ENCODE measurements at places on chromosomes 3 and 15.

GRCh38 chr15:99404454-99404853 lies 153.2 kb downstream of the LRRC28 start:
- DNase-seq = no peak

GRCh38 chr3:69724722-69725435 lies 14.4 kb upstream of the MITF start:
- DNase-seq = no peak

DNA sequence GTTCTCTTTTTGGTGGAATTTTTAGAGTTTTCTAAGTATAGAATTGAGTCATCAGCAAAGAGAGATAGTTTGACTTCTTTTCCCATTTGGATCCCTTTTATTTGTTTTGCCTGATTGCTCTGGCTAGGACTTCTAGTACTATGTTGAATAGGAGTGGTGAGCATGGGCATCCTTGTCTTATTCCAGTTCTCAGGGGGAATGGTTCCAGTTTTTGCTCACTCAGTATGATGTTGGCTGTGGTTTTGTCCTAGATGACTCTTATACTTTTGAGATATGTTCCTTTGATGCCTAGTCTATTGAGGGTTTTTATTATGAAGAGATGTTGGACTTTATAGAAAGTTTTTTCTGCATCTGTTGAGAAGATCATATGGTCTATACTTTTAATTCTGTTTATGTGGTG lies 72.5 kb downstream of the TNFAIP8L3 start:
- no peak for DNase-seq

- DNase-seq = no peak
These were observed 31.8 kb downstream of the CYP8B1 start for GRCh38 chr3:42843713-42844411.

- no peak for DNase-seq
These were observed 245.4 kb upstream of the CBLB start for GRCh38 chr3:106114220-106114619.

GRCh38 chr3:59450946-59451763 lies 401.3 kb upstream of the CFAP20DC start:
- peak; percentile 77 for DNase-seq

DNA sequence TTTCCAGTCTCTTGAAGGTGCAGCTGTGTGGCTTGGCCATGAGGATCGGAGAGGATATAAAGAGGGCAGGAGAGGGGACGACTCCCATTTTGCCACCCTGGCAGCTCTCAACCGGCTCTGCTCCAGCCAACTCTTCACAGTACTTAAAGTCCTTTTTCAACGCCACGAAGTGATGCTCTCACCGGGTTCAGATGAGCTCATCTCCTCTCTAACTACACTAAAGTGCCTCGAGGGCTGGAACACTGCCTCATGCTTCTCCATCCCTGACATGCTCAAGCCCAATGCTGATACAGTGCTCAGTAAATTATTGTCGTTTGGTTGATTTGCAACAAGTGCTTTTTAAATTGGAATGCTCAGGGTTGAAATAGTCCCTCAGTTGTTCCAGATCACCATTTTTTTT lies 97.8 kb downstream of the GTPBP8 start:
- no peak for DNase-seq

- no peak for DNase-seq
These were observed 247.8 kb downstream of the ALCAM start for GRCh38 chr3:105614288-105615030.

GRCh38 chr3:117165601-117166051 lies 456.0 kb downstream of the TUSC7 start:
- no peak for DNase-seq

GRCh38 chr3:149579838-149580542 lies 77.8 kb downstream of the WWTR1 start:
- peak; percentile 16 for DNase-seq

DNA sequence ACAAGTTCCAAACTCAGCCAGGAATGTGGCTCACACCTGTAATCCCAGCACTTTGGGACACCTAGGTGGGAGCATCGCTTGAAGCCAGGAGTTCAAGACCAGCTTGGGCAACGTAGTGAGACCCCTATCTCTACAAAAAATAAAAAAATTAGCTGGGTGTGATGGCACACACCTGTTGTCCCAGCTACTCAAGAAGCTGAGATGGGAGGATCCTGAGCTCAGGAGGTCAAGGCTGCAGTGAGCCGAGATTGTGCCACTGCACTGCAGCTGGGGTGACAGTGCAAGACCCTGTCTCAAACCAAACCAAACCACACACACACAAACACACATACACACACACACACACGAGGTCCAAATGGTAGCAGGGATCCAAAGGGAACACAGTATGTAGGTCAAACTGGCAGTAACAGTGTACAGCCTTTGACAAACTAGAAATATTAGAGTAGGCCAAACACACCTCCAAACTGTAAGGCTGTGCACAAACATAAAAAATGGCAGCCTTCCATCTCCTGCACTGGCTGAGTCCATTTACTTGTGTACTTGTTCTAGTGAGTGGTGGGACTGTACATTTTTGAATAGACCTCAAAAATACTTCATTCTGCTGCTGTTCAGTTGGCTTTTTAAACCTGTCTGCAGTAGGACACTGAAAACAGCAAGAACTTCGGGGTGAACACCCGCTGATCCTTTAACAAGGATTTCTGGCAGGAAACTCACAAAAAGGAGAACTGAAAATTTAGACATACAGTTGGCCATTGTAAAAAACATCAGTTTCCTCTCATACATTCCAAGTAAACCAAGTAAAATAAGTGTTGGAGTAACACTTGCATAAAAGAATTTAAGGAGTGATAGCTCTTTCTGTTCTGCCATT lies 33.6 kb downstream of the INTS14 start:
- no peak for DNase-seq

DNA sequence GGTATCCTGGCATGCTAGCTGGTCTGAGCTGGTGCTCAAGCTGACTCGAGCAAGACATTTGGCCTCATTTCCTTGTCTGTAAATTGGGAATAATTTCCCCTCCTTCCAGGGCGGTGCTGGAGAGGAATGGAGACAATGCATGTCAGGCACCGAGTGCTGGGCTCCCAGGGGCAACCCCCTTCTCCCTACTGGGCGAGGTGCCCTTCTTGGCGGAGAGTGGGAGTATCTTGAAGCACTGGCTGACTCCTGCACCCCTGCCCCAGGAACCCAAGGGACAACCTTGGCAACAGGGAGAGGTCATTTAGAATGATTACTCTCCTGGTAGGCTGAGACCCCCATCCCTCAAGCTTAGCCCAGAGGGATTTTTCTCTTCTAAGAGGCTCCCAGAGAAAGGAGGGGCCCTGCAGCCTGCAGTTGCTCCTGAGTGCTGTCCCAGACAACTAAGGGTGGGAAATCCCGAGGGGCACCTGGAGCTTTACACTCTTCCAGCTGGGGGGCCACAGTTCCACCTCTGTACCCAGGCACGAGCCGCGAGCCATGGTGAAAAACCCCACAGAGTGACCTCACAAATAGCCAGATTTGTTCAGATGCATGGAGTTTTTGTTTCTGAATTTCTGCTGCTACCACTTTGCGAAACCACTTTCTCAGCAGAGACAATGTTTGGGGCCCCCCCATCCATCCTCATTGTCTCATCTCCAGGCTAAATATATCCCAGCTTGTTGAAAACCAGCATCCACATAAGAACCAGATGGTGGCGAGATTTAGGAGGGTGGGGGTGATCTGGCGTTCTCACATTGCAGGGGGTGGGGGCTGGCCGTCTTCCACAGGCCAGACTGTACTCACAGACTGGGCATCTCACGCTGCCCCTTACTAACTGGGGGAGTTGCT lies 44.8 kb downstream of the ABTB1 start:
- DNase-seq = no peak

DNA sequence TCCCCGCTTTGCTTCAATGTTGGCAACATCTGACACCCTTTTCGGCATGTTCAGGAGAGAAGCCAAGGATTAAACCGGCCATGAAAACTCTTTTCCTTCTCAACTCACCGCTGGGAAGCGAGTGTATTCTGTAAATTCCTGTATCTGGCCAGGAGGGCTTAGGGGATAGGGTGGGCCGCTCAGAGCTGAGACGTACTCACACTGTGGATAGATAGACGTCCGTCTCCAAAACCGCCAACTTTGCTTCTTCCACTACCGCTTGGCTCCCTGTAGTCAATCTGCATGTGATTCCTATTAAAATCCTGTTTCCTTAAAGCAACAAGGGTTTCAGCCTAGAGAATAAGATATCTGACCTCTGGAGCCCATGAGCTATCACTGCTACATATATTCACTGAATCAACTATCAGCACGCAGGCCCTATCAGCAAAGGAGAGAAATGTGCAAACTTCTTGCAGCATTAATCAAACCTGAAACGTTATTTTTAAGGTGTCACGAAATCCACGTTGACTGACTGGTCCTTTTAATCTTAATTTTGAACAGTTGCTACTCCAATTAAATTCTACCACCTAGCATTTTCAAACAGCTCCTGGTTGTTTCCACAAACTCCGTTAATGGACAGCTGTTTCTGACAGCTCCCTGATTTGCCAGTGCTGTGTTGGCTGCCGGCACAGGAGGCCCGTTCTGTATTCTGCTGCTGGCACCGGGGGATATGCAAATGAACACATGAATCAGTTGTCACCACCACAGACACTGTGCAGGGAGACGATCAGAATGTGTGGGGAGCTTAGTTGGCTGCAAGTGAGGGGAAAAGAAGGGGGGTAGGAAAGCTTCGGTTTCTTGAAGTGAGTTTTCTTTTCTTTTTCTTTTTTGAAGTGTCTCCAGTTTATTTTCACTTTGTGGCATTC lies 438.9 kb upstream of the ARRDC4 start:
- no peak for DNase-seq

- no peak for DNase-seq
These were observed 929.5 kb upstream of the ALCAM start for GRCh38 chr3:104437131-104437750.

GRCh38 chr3:90091549-90091948 lies 984.1 kb downstream of the EPHA3 start:
- no peak for DNase-seq

DNA sequence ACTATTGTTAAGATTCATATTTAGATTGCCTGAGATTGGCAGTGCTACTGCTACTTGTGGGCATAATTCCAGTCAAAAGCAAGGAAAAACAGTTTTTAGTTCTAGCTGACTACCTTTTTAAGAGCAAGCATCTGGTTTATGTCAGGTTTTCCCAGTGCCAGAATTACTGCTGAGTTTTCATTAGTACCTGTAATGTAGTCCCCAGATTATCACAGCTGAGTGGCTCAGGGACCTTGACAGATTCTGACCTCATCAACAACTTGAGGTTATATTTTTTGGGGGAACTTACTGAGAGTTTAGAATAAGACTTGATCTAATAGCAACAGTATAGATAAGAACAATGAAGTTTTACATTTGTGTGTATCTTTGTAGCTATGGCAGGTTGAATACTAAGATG lies 31.0 kb downstream of the NXPE3 start:
- no peak for DNase-seq

- peak; percentile 31 for DNase-seq
These were observed 661 bp upstream of the PARP14 start for GRCh38 chr3:122679882-122680474.

GRCh38 chr3:71430941-71431552 lies 152.5 kb downstream of the FOXP1 start:
- DNase-seq = no peak

- DNase-seq = no peak
These were observed 5.0 kb downstream of the SLC22A13 start for GRCh38 chr3:38270606-38271005.

DNA sequence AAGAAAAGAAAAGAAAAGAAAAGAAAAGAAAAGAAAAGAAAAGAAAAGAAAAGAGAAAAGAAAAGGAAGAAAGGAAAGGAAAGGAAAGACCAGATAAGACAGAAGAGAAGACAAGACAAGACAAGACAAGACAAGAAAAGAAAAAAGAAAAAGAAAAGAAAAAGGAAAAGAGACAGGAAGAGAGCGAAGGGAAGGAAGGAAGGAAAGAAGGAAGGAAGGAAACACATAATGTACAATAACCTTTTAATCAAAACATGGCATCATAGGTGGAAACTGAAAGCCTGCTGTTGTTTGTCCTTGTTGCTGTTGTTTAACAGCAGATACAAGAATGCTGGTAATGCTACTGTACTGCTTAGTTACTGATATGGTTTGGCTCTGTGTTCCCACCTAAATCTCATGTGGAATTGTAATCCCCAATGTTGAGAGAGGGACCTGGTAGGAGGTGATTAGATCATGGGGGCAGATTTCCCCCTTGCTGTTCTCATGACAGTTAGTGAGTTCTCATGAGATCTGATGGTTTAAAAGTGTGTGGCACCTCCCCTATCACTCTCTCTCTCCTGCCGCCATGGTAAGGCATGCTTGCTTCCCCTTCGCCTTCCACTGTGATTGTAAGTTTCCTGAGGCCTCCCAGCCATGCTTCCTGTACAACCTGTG lies 67.3 kb downstream of the MCF2L2 start:
- DNase-seq = no peak

- DNase-seq = no peak
These were observed 17.2 kb downstream of the TMOD3 start for GRCh38 chr15:51846463-51847230.

- no peak for DNase-seq
These were observed 24.7 kb downstream of the GPR171 start for GRCh38 chr3:151178208-151178845.

GRCh38 chr15:31080591-31081014 lies 20.9 kb downstream of the TRPM1 start:
- DNase-seq = peak; percentile 31

DNA sequence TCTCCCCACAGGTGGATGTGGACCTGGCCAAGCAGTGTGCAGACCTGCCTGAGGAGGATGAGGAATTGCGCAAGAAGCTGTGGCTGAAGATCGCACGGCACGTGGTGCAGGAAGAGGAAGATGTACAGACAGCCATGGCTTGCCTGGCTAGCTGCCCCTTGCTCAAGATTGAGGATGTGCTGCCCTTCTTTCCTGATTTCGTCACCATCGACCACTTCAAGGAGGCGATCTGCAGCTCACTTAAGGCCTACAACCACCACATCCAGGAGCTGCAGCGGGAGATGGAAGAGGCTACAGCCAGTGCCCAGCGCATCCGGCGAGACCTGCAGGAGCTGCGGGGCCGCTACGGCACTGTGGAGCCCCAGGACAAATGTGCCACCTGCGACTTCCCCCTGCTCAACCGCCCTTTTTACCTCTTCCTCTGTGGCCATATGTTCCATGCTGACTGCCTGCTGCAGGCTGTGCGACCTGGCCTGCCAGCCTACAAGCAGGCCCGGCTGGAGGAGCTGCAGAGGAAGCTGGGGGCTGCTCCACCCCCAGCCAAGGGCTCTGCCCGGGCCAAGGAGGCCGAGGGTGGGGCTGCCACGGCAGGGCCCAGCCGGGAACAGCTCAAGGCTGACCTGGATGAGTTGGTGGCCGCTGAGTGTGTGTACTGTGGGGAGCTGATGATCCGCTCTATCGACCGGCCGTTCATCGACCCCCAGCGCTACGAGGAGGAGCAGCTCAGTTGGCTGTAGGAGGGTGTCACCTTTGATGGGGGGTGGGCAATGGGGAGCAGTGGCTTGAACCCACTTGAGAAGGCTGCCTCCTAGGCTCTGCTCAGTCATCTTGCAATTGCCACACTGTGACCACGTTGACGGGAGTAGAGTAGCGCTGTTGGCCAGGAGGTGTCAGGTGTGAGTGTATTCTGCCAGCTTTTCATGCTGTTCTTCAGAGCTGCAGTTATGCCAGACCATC lies 8.6 kb downstream of the VPS18 start:
- DNase-seq = no peak

GRCh38 chr15:49270541-49271421 lies 100.7 kb downstream of the GALK2 start:
- no peak for DNase-seq

- no peak for DNase-seq
These were observed 98.4 kb downstream of the IQSEC1 start for GRCh38 chr3:12974819-12975218.
